CD4-positive, alpha-beta T cell treated with Interleukin-21 for 1 hour (primary cell): ENCODE measurements at places on chromosomes 2 and 18.

GRCh38 chr18:6797171-6797570, 67.7 kb downstream of the ARHGAP28 start:
- no peak for DNase-seq

DNA sequence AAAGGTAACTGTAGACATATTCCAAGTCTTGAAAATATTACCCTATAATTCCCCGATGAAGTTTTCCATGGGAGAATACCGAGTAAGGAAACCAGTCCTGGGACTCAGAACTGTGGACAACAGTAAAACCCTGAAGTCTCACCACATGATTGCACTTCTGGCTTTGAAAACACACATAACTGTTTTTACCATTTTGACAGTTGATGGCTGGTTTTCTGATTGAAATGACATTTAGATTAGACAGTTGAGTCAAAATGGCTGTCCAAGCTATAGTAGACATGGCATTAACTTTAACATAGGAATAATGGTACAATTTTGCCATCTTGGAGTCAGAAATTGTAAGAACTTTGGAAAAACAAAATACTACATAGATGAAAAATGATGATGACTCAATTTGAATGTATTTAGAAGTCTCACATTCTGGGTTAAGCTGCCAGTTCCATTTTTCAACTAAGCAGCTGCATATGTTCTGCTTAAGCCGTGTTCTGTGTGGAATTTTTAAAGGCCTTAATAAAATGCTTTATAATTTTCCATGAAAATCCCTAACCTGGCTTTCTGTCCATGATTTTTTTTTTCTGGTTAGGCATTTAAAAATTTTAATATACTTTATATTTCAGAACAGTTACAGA, 38.3 kb upstream of the WIPF1 start:
- DNase-seq, result no peak

DNA sequence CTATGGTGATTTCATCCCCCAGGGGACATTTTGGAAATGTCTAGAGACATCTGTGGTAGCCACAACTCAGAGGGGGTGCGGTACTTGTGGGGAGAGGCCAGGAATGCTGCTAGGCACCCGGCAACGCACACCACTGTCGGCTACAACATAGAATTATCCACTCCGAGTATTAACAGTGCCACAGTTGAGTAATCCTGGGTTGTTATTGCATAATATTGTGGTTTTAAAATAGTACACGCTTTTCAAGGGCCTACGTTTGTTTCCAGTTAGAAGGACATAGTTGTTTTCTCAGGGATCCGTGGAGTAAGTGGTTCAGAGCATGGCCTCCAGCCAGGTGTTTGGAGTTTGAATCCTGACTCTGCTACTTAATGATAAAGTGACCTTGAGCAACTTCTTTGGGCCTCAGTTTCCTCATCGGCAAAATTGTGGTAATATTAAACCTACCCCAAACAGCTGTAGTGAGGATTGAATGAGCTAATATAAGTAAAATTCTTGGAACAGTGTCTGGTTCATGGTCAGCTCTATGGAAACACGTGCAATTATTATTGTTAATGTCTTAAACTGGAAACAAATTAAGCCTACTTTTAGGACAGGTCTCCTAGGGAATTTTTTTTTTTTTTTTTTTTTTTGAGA, 24.5 kb downstream of the CYP27A1 start:
- DNase-seq, result no peak

- DNase-seq, result no peak
Observed at GRCh38 chr2:235618039-235618438, 124.2 kb downstream of the AGAP1 start.

DNA sequence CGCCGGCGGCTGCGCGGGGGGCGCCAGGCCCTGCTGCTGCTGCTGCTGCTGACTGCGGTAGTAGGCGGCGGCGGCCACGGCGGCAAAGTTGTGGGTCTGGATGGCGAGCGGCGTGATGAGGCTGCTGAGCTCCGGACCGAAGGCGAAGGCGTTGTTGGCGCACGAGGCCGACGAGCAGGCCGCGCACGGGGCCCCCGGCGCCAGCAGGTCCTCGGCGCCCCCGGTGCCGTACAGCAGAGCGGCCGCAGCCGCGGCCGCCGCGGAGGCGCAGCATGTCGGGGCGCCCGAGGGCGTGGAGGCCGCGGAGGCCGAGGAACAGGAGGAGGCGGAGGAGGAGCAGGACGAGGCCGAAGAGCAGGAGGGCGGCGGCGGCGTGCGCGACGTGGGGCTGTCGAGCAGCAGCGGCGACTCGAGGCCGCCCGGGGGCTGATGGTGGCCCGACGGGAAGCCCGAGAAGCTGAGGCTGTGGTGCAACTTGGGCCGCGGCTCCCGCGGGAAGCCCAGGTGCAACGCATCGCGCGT, 1.8 kb downstream of the ZFP36L2 start:
- peak; percentile 55 for DNase-seq

- no peak for DNase-seq
Observed at GRCh38 chr2:36459725-36460137, 104.2 kb downstream of the CRIM1 start.

GRCh38 chr2:28150236-28150915, 242.3 kb upstream of the FOSL2 start:
- no peak for DNase-seq

- DNase-seq, result no peak
Observed at GRCh38 chr18:24456549-24456948, 3.9 kb upstream of the HRH4 start.

- no peak for DNase-seq
Observed at GRCh38 chr2:224881846-224882245, 160.4 kb downstream of the DOCK10 start.

DNA sequence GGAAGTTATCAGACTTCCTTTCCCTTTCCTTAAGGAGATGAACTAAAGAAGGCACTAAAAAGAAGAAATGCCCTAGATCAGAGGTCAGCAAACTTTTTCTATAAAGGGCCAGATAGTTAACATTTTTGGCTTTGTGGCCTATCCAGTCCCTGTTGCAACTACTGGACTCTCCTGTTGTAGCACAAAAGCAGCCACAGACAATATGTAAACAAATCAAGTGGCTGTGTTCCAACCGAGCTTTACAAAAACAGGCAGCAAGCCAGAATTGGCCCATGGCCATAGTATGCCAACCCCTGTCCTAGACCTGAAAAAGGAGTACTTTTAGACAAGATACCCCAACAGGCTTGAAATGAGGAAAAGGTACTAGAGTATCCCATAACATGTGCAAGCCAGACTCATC, 10.9 kb downstream of the NHEJ1 start:
- DNase-seq, result no peak

DNA sequence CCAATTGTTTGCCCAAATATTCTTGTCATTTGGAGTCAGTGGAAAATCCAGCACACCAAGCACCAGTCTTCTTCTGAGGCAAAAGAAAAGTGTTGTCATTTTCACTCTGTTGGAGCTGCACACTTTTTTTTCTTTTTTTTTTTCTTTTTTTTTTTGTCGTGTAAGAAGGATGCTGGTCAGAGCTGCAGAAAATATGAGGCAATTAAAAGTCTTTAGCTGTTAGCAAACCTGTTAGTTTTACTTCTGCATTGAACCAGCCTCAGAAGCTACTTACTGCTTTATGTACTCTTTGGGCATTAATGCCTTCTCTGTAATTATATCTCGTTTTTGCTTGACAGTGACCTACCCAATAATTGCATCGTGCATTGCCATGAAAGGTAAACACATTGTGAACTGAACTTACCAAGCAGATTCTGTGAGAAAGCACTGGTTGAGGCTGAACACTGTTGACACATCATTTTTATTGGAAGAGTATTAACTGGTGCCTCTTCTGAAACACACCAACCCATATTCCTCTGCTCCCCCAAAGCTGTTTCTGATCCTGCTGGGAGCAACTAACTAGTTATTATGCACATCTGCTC, 165.4 kb downstream of the CAPN13 start:
- DNase-seq, result no peak

DNA sequence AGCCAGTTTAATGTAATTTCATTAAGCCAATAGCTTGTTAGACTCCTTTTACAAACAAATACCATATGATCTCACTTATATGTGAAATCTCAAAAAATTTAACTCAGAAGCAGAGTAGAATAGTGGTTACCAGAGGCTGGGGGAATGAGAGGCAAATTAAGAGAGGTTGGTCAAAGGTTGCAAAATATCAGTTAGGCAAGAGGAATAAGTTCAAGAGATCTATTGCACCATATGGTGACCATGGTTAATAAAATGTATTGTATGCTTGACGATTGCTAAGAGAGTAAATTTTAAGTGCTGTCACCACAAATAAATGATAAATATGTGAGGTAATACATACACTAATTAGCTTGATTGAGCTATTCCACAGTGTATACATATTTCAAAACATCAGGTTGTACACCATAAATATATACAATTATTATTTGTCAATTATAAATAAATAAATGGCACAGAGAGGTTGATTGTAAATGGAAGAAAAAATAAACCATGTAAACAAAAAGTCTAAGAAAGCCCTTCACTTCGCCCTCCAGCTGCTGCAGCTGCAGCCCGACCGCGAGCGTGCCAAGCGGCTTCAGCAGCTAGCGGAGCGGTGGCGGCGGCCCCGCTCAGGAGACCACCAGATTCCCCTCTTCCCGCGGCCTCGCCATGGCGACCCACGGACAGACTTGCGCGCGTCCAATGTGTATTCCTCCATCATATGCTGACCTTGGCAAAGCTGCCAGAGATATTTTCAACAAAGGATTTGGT, 23.0 kb upstream of the ACTR2 start:
- peak; percentile 30 for DNase-seq

GRCh38 chr2:123513351-123513750, 511.7 kb upstream of the CNTNAP5 start:
- no peak for DNase-seq

- no peak for DNase-seq
Observed at GRCh38 chr2:45716915-45717314, 65.4 kb downstream of the PRKCE start.

GRCh38 chr2:36432479-36432878, 76.9 kb downstream of the CRIM1 start:
- DNase-seq, result no peak

DNA sequence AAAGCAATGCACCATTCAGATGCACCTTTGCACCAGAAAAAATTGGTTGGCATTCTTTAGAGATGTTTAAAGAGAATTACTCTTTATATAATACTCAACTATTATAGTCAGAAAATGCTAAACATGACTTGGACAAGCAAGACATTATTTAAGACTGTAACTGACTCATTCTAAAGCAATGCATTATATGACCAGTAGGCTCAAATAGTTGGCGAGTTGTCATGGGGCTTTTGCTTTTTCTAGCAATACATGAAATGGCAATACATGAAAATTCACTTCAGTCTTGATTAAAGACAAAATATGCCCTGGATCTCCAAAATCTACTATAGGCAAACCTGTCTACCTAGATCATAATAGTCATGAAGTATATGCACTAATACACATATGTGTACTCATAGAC, 216.9 kb upstream of the VWC2L start:
- no peak for DNase-seq

DNA sequence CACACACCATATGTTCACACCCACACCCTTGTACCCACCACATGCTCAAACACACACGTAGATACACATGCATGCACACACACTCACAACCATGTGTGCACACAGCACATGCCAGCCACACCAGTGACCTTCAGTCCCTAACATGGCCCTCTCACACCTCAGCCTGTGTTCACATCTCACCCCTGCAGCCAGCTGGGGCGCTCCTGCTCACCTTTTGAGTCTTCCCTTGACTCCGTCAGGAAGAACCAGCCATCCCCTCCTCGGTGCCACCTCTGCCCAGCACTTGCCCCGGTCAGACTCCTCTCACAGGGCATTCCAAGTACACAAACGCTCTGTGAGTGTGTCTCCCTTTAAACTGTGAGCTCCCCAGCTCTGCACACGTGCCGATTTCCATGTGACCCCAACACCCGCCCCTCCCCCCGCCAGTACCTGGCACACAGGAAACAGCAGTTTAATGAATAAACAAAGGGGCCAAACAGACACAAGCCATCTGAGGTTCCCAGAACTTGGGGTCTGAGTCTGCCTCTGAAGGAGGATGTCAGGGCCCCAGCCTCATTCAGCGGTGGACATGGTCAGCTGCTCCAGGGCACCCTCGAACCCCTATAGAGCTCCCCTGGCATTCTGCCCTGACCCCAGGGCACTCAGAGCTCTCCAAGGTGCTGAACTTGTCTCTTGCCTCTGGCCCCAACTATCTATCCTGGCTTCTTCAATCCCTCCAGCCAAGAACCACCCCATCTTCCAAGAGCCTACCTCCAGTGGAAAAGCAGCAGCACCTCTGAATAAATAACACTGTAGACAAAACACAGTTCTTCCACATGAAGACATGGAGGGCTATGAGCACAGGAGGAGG, 252.9 kb downstream of the ATAD2B start:
- no peak for DNase-seq

DNA sequence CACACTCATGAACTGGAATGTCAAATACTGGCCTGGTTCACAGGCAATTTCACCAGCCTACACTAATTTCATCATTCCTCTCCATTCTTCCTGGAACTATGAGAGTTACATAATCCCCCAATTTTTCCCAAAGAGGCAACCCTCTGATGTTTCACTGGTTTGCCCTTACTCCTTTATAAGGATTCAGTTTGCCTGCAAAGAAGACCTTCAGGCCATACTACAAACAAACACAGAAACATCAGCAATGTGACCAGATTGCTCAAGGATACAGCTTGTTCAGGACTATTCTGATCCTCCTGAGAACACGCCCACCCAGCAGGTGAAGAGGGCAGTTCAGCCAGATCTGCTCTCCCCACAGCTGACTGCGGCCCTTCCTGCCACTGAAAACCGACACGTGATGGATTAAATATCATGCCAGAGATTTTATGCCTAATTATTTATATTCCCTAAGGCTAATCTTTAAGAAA, 215.5 kb downstream of the ETAA1 start:
- DNase-seq, result no peak

GRCh38 chr2:200679127-200679526, 93.3 kb downstream of the AOX1 start:
- DNase-seq, result no peak

- DNase-seq, result no peak
Observed at GRCh38 chr2:233850745-233851144, 3.6 kb downstream of the HJURP start.

GRCh38 chr2:83364264-83364663, 1094.8 kb downstream of the SUCLG1 start:
- no peak for DNase-seq

DNA sequence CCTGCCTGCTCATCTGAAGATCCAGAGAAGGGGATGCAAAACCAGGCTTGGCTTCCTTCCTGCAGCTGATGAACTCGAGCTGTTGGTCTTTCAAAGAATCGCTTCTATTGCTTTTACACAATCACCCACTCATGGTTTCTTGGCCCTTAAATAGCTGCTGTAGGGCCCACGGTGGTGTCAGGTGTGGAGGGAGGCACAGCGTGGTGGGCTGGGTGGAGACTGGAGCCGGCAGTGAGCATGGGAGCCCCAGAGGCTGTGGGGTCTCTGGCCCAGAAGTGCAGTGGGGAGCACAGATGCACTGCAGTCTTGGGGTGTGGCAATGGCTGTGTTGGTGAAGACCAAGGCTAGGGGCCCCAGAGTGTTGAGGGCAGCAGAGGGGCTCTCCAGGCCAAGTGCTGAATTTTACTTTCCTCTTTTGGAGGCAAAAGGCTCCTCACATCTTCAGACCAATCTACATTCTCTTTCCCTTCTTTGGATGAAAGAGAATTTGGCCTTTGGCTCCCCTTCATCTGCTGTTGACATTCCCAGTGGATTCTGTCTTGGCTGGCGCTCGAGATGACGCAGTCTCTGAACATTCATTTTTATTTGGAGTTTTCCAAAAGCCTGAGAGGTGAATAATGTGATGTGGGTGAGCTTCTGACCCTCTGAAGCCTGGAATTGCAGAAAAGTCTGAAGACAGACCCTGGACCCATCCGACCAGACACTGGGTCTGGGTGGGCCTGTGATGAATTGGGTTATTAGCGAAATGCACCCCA, 70.1 kb upstream of the ASB18 start:
- no peak for DNase-seq
